Liver (tissue), 10 donors: ENCODE measurements at places on chromosomes 7 and 10. TPM values are rescaled to one million over a fixed set of nuclear protein-coding genes. Genes with fewer than 3 reads are reported as not detected.

GSDME gene
- 3.7 TPM for polyA plus RNA-seq

- no peak for DNase-seq
Observed at GRCh38 chr7:158753900-158754299, 49.3 kb upstream of the NCAPG2 start.

PRTFDC1 gene
- polyA plus RNA-seq: 0.93 TPM

DNA sequence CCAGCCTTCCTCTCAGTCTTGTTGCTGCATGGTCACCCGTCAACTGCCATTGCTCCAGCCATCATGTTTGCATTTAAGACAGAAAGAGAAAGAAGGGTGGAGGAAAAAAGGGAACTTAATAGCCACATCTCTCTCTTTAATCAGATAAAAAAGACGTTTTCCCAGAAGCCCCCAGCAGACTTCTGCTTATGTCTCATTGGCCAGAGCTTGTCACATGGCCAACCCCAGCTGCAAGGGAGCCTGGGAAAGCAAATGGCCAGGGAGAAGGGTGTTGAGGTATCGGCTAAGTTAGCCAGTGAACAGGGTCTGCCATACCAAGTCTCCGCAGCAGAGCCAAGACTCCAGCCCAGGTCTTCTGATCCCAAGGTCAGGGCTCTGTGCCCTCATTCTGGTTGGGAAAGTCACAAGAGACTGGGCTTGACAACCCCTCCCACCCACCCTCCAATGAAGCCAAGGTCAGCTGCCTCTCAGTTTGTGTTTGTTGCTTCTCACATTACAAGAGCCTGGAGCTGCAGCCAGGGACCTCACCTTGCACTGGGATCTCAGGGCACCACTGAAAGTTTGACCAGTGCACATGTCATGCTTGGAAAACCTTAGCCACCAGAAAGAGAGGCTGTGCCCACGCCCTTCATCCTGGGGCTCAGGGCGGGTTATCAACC is 80.3 kb upstream of the LYZL2 start:
- no peak for DNase-seq

ZPBP gene
- not detected for polyA plus RNA-seq

GRCh38 chr7:106415433-106415832 is 130.7 kb upstream of the NAMPT start:
- no peak for DNase-seq

DNA sequence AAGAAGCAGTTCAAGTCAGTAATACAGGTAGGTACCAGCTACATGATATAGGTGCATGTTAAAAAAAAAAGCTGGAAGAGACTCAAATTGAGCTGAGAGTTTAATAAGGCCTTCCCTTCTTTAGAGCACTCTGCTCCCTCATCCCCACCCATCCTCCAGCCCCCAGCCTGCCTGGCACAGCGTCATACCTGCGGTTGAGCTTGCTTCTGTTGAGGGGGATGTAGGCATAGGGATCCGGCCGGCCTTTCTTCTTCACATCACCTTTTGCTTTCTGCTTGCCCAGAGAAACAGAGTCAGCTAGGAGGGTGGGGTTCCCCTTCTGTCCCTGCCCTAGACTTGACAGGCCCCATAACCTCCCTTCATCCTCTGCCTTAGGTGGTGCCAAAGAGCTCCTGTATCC is 23.8 kb upstream of the FRAT2 start:
- DNase-seq: no peak

- DNase-seq: no peak
Observed at GRCh38 chr10:43627942-43628341, 20.7 kb downstream of the ZNF32 start.

DNA sequence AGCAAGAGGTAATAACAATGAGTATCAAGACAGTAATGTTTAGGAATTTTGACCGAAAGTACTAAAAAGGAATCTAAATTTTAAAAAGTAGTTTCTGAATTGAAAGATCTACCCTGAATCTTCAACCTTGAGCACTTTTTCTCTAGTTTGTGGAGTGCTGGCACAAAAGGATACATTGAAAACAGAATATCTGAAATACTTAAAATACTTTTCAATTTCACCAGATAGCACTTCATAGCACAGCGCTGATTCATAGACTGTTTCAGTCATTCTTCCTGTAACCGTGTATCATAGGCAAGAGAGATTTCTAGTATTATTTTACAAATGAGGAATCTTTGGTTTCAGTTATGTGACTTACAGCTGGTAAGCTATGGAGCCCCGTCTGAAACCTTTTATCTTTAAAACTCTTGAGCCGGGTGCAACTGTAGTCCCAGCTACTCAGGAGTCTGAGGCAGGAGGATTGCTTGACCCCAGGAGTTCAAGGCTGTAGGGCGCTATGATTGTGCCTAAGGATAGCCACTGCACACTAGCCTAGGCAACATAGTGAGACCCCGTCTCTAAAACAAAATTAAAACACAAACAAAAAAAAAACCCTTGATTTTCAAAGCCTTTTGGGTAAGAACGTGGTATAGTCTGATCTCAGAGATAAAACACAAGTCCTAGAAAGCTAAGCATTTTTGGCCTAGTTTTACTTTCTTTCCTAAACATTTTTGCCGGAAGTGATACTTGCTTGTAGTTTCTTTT is 35.1 kb downstream of the FHIP2A start:
- DNase-seq: no peak

MMD2 gene
- polyA plus RNA-seq: not detected

NANOS1 gene
- polyA plus RNA-seq: 0.12 TPM

DNA sequence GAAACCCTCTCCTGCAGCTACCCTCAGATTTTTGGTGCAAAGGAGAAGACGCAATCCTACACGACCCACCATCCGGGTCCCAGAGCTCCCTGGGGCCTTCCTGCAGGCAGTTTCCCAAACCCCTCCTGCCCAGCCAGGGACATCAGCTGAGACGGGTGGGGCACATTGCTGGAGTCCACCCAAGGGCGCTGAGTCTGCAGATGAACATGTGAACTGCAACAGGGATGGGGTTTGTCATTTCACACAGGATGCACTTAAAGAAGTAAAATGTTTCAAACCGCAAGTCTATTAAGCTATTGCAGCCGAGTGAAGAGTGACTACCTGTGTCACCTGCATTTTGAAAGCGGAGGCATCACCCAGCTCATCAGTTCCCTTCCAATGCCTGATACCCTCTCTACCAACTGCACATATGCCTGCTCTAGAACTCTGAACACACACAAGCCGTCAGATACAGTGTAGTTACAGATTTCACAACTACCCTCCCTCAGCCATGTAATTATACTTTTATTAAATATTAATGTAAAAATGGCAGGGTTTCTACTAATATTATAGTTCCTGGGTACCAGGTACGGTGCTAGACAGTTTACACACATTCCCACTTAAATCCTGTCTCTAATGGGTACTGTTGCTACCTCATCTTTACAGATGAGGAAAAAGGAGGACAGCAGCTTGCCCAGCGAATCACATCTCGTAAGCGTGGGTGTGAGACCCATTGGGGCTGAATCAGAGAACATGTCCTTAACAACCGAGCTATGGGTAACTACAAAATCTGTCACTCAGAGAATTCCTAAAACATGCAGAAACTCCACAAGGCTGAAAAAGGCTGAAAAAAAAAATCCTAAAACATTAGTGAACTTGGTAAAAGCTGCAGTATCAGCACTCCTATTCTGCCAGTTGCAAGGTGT is 71.2 kb downstream of the GRB10 start:
- no peak for DNase-seq

DNA sequence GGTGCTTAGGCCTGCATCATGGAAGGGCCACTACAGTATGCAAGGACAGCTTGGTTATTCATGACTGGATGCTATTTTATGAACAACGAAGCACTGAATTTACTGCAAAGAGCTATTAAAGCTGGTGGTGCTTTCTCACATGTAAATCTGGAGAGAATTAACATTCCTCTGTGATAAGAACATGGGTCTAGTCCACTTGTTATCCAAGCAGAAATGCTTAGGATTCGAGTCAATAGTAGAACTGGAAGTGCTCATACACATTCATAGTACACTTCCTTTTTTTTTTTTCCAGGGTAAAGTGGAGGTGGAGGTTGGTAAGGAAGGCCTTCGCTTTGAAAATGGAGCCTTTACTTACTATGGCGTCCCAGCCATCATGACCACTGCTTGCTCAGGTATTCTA is 35.0 kb downstream of the CNNM1 start:
- DNase-seq: no peak

DNA sequence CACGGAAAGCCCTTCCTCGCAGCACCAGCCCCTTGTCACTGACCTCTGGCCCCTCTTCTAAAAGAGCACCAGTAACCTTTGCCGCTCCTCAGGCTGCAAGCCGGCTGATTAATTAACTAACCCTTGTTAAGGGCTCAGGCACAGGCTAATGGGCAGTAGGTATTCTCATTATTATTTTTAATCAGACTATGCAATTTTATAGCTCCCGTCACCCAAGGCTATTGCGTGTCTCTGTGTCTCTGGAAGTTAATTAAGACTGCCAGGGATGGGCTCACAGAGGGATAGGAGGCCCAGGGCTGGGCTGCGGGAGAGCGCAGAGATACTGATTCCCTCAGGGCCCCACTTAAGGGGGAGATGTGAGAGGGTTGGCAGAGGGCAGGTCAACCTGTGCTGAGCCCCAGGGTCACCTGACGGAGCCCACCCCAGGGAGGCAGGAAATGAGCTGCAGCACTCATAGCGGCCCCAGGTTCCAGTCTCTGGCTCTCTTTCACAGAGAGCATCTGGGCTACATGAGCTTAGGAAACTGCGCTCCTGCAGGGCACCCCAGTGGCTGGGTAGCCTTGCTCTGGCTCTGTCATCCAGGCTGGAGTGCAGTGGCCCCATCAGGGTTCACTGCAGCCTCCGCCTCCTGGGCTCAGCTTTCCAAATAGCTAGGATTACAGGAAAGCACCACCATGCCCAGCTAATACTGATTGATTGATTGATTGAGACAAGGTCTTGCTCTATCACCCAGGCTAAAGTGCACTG is 92.2 kb upstream of the LRRC4 start:
- no peak for DNase-seq

NUP42 gene
- polyA plus RNA-seq: 12.2 TPM

PLA2G12B gene
- polyA plus RNA-seq: 31.9 TPM

ZNF438 gene
- polyA plus RNA-seq: 2.0 TPM

PRKCQ gene
- 0.15 TPM for polyA plus RNA-seq

DNA sequence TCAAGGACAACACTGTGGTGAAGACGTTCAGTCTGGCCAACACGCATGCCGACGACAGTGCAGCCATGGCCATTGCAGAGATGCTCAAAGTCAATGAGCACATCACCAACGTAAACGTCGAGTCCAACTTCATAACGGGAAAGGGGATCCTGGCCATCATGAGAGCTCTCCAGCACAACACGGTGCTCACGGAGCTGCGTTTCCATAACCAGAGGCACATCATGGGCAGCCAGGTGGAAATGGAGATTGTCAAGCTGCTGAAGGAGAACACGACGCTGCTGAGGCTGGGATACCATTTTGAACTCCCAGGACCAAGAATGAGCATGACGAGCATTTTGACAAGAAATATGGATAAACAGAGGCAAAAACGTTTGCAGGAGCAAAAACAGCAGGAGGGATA is 6.6 kb downstream of the LMOD2 start:
- no peak for DNase-seq

DNA sequence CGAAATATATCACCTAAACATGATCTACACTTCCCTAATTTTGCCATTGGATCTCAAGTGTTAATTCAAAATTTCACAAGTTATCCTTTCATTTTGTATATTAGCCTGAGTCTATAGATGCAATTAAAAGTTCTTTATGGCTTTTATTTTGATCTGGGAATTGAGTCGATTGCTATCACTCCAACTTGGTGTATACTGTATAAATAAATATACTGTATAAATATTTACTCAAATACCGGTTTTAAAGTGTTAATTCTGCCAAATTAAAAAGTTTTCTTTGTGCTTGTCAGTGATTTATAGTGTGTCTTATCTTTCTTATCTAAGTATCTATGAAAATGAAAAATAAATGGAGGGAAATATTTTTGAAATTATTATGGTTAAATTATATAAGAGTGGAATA is 683.7 kb upstream of the LRRN3 start:
- no peak for DNase-seq

ALOX5 gene
- polyA plus RNA-seq: 5.6 TPM

- no peak for DNase-seq
Observed at GRCh38 chr10:44261710-44262455, 123.0 kb downstream of the CXCL12 start.

- DNase-seq: peak; percentile 66
Observed at GRCh38 chr10:34814223-34814912, 728 bp downstream of the PARD3 start.

EBLN1 gene
- not detected for polyA plus RNA-seq

DNA sequence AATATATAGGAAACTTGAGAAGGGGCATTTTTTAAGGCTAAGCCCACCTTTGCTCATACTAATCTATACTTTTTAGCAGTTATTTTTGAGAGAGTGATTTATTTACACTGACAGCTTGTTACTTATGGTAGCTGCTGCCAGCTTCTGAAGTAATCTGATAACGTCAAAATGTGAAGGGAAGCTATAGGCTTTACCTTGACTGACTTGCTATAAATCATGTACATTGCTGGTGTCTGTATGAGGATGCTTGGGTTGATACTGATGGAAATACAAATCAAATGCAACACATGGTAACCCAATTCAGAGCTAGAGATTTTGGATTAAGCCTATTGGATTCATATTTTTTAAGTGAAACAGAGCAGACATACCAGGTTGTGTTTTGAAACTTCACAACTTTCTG is 299.4 kb downstream of the LRMDA start:
- DNase-seq: no peak

- DNase-seq: no peak
Observed at GRCh38 chr7:22730921-22731654, 4.1 kb downstream of the IL6 start.

BICC1 gene
- 0.82 TPM for polyA plus RNA-seq

DNA sequence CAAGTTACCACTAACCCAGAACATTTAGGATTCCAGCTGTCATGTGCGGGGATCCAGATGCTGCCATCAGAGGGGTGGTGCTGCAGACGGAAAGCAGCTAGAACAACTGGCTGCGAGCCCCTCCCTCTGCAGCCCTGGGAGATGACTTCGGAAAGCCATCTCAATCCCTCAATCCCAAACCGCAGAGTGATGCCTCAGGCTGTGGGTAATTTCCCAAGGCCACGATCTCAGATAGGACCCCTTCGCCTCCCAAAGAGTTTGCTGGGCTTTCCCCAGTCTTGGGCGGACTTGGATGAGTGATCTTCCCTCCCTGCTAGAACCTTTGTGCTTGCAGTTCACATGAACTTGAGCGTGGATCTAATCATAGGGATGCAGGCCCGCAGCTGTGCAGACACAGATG is 71.3 kb upstream of the EN2 start:
- DNase-seq: no peak

GRCh38 chr10:50395851-50396250 is 144.5 kb upstream of the ASAH2 start:
- DNase-seq: no peak

DNA sequence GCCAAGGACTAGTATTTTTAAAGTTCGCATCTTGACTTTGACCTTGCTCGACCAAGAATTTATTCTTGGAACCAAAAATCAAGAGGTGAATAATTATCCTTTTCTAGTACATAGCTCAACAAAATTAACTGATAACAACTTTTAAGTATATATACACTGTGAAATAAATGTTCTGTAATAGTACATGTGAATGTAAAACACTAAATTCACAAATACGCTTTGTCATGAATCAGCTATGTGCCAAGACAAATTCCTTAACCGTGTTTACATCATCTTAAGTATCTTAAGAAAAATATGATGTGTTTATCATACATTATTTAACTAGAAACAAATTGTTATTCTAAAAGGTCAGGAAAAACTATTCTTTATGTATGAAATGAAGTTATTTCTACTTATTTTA is 83.3 kb downstream of the CUL2 start:
- no peak for DNase-seq

GRCh38 chr10:92239151-92239599 is 51.7 kb downstream of the CPEB3 start:
- no peak for DNase-seq

GRCh38 chr10:11538834-11539190 is 72.6 kb downstream of the USP6NL start:
- DNase-seq: no peak
